ENCODE measurements at places on chromosomes 4 and X.

- DNase-seq = no peak
Observed at GRCh38 chr4:1505511-1506460, 99.5 kb upstream of the NKX1-1 start.

GRCh38 chr4:11814758-11815157 lies 386.1 kb upstream of the HS3ST1 start:
- no peak for DNase-seq

GRCh38 chrX:78886550-78886949 lies 58.6 kb upstream of the P2RY10 start:
- DNase-seq = no peak

- DNase-seq = no peak
Observed at GRCh38 chrX:118116713-118117550, at the start of gene KLHL13. Gene KLHL13 (minus strand): TSS chrX:118116810. CDS start chrX:118028473, 88,337 bp downstream.

- DNase-seq = no peak
Observed at GRCh38 chr4:32429151-32429550, 1709.0 kb downstream of the PCDH7 start.

DNA sequence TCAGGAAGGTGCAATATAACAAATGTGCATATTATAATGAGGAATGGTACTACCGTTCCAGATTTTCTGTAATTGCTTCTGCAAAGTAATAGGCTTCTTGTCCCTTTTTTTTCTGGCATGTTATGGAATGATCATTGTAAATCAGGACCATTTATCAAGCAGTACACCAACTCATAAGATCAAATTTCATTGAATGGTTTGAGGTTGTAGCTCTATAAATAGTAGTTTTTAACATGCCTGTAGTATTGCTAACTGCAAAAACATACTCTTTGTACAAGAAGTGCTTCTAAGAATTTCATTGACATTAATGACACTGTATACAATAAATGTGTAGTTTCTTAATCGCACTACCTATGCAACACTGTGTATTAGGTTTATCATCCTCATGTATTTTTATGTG lies 12.6 kb downstream of the IBSP start:
- no peak for DNase-seq

DNA sequence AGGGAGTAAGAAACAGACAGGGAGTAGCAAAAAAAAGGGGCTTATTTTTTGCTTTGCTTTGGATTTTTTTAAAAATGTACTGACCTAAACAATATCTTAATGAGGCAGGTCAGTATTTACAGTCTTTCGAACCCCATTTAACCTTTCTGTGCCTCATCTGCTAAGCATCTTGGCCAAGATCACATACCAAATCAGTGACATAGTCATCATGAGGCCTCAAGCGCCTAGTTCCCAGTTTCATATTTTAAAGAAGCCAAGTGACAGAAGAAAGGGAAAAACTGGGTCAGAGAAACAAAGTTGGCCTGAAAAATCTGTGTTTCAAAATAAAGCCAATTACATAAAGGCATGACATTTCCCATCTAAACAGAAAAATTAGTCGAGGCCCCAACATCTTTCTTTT lies 94.6 kb upstream of the WDR44 start:
- DNase-seq = no peak

DNA sequence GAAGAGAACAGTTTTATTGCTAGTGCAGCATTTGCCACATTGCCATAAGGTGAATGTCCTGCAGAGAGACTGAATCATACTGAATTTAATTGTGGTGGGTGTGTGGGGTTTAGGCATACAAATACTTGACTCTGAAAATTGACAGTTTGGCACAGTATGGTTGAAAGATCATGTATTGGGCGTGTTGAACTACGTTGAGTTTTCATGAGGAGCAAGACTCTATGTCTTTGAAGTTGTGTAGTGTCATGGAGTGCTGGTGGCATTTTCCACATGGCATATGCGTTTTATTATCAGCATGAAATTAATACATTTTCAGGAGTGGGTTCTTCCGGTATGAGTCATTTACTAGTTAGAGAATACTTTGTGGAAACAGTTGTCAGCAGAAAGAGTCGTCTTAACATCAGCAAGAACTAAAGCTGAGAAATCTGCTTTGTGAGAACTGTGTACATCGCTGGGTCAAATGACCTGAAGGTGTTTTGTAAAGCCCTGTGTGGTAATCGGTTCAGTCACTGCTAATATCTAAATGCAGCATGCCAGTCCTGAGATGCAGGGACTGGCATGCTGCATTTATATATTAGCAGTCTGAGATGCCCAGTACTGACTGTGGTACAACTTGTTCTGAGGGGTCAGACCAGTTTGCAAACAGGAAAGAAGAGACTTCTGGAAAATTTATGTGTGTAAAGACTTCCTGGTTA lies 50.3 kb downstream of the ARHGAP10 start:
- no peak for DNase-seq

DNA sequence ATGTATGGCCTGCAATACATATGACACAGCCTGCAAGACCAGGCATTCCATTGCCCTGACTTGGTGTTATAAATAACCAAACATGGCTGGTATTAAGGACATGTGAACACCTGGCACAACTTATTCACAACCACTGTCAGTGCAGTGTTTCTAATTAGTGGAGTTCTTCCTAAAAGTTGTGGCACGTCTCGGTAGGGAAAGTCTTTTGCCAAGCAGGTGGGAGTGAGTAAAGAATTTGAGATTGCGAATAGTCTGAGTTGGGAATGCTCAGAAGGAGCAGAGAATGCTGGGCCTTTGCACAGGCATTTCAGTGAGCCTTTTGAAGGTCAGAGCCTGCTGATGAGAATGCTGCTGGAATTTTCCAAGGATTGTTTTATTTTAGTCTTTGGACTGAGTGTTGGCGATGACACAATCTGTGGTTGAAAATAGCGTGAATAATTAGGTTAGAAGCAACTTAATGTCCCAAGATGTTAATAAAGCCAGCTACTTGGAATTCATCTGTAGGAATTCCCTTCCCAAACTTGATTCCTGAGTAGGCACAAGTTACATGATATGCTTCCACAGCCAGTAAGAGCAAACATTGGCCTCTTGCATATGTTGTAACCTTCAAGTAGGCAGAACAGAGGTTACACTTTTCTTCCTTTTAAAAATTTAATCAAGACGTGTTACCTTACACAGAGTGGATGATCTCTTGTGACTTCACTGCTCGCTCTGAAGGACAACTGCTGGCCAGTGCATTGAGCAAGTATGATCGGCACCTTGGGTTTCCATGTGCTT lies 83.6 kb upstream of the PGRMC2 start:
- no peak for DNase-seq

GRCh38 chr4:78518561-78518960 lies 33.0 kb upstream of the ANXA3 start:
- DNase-seq = no peak

GRCh38 chr4:2141762-2142451 lies 82.8 kb downstream of the NAT8L start:
- no peak for DNase-seq

DNA sequence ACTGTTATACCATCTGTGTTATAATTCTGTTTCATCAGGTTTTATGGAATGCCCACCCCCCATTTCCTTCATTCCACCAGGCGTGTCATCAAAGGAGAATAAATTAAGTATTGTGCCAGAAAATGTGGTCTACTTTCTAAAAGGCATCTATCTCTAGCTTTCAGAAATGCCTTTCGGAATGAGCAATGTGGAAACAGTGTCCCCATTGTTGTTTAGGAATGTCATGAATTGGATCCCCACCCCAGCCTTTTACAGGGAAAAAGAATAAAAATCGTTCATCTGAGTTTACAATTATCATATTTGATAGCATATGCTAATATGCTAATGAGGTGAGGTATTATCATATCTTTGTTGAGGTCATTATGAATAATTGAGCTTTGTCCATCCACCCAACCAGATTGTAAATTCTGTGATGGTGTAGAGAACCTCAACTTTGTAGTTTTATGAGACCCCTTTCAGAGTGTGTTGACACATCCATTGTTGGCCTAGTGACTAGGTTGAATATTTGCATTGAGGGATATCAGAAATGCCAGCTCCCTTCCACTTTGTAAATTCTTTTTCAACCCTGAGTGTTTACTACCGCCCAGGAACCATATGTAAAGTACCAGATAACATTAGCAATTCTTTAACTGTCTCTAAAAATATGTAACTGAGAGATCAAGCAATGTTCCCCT lies 56.2 kb upstream of the CCDC160 start:
- no peak for DNase-seq

DNA sequence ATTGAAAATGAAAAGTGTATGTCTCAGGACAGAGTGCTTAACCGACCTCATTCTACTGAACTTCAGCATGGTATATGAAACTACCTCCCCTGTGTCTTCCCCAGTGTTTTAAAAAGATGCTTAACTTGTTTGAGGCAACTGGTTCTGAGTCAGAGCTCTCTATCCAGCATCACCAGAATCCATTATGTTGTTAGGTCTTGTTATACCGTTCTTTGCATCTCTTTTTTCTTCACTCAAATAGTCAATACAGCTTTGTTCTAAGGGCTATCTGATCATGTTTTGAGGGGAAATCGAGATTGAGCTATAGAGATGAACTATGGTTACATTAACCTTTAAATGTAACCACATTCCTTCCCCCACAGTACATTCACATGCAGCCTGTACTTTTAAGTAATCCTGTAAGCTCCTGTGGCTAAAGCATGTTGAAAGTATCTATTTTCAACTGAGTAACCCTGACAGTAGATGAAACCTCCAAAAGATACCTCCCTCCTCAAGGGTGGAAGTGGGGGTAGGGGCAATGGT lies 514.4 kb downstream of the RPA4 start:
- DNase-seq = no peak

- no peak for DNase-seq
Observed at GRCh38 chrX:40055495-40055894, 42.3 kb downstream of the BCOR start.

DNA sequence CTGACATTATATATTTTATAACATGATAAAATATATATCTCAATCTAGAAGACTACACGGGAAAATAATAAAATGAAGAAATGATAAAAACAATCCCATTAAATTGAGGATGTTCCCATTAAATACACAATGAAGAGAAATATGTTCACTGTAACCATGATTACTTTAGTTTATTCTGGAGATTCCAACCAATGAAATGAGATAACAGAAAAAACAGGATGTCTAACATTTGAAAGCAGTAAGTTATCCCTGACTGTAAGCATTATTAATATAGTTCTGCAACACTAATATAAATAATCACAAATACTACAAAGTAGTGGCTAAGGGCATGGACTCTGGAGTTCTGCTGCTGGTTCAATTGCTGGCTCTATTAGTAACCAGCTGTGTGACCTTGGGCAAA lies 169.4 kb downstream of the RNF150 start:
- no peak for DNase-seq

- no peak for DNase-seq
Observed at GRCh38 chrX:63740382-63740781, 44.6 kb downstream of the ARHGEF9 start.

GRCh38 chr4:155602351-155603140 lies 64.1 kb upstream of the GUCY1A1 start:
- DNase-seq = no peak

- no peak for DNase-seq
Observed at GRCh38 chr4:26330946-26331345, 10.1 kb downstream of the RBPJ start.

DNA sequence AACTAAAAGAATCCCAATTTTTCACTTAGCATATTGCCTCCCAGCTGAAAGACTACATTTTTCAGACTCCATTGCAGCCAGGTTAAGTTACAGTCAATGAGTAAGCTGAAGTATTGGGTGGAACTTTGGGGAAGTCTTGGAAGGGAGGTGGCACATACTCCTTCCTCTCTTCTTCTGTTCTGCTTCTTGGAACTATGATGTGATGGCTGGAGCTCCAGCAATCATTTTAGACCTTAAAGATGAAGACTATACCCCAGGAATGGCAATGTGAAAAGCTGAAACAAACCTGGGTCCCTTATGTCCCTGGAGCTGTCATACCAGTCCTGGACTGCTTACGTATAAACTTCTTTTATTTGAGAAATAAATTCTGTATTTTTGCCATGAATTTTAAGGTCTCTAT lies 30.8 kb downstream of the SAT1 start:
- DNase-seq = no peak

DNA sequence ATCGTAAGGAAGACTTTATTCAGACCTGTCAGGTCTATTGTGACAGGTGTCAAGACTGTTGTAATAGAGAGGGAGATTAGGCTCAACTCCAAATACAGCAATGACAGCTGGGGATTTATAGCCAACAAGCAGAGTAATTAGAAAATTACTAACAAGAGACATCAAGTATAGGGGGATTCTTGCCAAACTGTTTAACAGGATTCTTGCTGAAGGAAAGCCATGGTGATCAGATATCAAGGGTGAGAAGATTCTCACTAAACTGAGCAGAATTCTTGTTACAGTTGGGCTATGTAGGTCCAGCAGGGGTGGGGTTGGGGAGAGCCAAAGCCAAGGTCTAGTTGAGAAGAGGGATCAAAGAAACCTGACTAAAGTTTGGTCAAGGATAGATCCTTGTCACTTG lies 461.0 kb upstream of the GALNT7 start:
- DNase-seq = no peak

DNA sequence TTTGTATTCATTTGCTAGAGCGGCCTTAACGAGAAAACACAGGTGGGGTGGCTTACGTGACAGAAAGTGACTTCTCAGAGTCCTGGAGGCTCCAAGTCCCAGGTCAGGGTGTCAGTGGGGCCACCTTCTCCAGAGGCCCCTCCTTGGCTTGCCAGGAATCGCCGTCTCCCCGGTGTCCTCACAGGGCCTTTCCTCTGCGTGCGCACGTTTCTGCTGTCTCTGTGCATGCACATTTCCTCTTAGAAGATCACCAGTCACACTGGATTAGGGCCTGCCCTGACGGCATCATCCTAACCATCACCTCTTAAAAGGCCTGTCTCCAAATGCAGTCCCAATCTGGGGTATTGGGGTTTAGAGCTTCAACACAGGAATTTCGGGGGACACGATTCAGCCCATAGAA lies 63.8 kb upstream of the HELT start:
- no peak for DNase-seq

- no peak for DNase-seq
Observed at GRCh38 chrX:41602816-41603345, 85.9 kb upstream of the GPR34 start.

DNA sequence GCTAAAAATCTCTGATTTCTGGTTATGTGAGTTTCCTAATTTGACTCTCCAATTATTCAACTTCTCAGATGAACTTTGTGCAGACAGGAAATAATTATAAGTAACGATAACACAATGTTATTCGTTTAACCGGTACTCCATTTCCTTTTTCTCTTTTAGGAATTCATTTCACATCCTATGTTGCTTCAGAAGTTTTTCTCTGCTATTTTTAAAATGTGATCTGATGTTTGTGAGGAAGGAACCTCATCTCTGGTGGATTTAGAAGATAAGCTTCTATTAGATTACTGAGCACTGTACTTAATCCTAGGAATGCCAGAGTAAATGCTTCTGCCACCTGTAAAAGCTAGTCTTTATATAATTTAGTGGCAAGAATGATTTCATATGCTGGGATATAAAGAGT lies 116.0 kb upstream of the ETNPPL start:
- no peak for DNase-seq

GRCh38 chrX:40729598-40730584 lies 5.5 kb downstream of the MED14 start:
- no peak for DNase-seq

DNA sequence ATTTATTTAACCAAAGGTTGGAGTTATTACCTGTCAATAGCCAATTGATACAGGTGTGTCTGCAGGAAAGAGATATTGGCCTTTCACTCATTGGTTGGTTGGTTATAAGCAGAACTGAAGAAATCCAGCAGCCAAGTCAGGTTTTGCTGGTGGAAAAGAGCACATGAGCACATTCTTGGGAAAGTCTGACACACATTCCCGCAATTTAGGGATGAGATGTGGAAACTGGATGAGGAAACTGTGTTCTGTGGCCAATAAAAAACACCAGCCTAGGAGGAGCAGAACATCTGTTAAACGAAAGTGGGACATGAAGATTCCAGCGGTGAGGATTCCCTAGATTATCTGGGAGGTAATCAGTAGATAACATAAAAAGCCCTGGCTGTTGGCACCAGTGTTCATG lies 567.4 kb upstream of the CPEB2 start:
- DNase-seq = no peak
